ENCODE measurements at places on chromosomes 7 and 10.

GRCh38 chr7:155995183-155995612, 182.9 kb upstream of the SHH start:
- no peak for DNase-seq

GRCh38 chr7:110027385-110027784, 1063.5 kb upstream of the LRRN3 start:
- DNase-seq = no peak

- DNase-seq = no peak
Observed at GRCh38 chr10:500876-501275, 188.6 kb downstream of the DIP2C start.

GRCh38 chr7:127437241-127437640, 44.7 kb upstream of the ZNF800 start:
- no peak for DNase-seq

DNA sequence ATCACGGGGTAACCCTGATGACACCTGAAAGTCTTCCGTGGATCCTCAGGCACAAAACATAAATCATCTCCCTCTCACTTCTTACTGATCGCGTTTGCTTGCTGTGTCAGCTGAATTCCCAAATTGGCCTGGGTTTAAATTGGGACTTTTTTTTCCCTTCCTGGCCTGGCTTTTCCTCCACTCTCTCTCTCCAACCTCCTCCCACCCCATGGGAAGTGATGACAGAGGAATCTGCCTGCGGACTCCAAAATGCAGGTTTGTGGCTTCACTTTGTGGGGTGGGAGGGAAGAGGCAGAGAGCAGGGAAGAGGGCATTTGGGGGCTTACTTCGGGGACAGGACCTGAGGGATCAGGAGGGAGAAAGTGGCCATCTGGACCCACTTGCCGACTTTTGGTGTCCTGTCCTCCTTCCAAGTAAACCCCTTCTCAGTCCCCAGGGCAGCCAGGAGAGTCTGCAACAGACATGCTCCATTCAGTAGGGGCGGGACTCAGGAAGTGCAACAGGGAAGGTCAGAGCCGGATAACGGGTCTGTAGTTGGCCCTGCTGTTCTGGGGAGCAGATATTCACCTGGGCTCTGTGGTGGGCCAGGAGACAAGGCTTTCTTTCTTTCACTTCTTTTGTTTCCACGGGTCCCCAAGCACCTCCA, 172.7 kb downstream of the PLXNA4 start:
- no peak for DNase-seq

DNA sequence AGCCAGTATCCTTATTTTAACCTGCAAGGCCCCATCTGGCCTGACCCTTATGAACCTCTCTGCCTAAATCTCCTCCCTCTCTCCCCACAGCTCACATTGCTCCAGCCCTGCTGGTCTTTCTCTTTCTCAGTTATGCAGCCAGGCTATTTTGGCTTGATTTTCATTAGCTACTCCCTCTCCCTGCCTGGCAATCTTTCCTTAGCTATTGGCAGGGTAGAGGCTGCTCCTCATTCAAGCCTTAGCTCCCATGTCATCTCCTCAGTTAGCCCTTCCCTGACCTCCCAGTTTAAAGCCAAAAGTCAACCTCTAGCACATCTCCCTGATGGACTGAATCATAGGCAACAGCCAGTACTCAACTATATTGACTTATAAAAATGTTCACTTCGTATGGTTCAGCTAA, 214.4 kb upstream of the CELF2 start:
- DNase-seq = no peak

- no peak for DNase-seq
Observed at GRCh38 chr7:90538405-90538804, 57.7 kb upstream of the CDK14 start.

DNA sequence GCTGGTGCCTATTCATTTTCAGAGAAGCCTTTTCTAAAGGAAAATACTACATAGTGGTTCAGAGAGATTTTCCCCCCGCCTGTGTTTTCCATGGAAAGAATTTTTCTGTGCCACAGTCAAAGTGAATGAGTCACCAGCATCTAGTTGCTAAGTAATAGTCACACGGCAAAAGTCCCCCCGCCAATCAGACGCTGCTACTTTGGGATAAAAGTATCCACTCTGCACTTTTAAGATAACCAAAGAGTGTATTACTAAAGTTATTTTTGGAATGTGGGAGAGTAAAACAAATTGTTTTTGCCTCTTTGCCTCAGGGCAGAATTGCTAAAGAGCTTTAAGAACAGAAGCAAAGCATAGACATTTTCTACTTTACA, 23.5 kb downstream of the ABLIM1 start:
- no peak for DNase-seq

GRCh38 chr7:37269711-37270508, 178.8 kb downstream of the ELMO1 start:
- DNase-seq = no peak

DNA sequence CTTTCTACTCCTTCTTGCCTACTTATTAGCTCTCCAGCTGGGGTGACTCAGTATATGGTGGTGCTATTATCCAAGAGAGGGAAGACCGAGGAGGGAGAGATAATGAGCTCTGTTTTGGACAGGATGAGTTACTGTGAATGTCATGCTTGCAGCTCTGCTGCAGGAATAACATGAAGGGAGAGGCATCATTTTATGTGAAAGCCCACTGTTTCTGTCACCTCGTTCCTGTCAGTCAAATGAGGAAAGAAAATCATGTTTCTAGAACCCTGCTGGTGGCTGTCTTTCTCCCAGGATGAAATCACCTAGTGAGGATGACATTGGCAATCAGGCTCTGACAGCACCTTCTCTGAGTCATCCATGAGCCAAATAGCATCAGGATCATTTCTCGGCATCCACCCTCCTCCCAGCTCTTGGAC, 1291.6 kb upstream of the AUTS2 start:
- no peak for DNase-seq

DNA sequence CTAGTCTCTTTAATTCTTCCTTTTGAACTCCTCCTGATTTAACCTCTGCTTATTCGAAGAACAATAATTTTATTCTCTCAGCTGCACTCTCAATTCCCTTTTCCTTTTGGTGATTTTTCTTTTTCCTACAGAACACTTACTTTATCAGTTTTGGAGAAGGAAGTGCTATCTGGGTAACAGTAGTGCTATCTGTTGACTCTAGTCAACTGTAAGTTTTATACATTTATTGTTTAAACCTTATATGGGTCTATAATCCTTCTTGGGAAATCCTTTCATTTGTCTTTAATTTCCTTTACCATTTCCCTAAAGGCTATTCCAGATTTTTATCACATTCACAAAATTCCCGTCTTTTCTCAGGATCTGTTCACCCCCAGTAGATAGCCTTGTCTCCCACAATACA, 64.2 kb downstream of the CFTR start:
- no peak for DNase-seq

- DNase-seq = no peak
Observed at GRCh38 chr10:47330804-47331203, 8.6 kb downstream of the GDF2 start.

DNA sequence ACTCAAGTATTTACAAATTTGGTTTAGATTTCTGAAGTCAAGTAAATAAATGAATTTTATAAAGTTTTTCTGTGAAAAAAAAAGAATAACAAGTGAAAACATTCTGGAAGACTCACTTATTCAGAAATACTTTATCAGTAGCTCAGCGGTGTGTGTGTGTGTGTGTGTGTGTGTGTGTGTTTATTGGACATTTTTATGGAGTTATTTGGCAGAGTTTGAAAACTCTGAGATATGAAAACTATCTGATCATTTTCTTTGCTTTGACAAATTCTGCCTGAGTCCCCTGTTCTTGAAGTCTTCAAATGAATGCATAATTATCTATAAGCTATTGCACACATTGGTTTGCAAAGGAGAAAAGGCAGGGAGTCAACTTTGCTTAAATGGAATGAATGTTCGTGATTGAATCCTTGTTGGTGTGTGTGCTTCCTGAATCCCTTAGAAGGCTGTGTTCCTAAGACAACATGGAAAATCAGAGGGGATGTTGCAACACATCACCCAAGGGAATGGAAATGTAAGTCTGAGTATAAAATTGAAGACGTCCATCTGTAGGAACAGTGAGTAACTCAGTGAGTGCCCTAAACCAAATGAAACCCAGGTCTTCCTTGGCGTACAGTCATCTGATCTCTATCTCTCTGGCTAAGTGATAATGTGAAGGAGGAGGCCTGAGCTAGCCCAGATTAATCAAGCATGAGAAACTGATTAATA, 160.9 kb downstream of the REEP3 start:
- peak; percentile 27 for DNase-seq

DNA sequence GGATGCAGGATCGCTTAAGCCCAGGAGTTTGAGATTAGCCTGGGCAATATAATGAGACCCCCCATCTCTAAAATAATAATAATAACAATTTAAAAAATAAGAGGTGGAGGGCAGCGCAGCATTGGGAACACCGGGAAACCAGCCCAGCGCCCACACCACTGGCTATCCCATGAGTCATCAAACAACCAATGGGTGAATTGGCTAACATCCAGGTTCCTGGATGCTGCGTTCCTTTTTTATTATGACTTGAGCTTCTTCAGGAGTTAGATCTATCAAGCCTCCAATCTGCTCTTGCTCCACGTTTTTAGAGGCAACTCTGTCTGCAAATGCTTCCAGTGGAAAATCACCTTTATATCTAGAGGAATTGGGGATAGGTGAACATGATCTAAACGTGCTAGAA, 10.0 kb upstream of the LRRC4 start:
- DNase-seq = no peak

- DNase-seq = peak; percentile 91
Observed at GRCh38 chr10:132516771-132517725, 20.5 kb upstream of the INPP5A start.

DNA sequence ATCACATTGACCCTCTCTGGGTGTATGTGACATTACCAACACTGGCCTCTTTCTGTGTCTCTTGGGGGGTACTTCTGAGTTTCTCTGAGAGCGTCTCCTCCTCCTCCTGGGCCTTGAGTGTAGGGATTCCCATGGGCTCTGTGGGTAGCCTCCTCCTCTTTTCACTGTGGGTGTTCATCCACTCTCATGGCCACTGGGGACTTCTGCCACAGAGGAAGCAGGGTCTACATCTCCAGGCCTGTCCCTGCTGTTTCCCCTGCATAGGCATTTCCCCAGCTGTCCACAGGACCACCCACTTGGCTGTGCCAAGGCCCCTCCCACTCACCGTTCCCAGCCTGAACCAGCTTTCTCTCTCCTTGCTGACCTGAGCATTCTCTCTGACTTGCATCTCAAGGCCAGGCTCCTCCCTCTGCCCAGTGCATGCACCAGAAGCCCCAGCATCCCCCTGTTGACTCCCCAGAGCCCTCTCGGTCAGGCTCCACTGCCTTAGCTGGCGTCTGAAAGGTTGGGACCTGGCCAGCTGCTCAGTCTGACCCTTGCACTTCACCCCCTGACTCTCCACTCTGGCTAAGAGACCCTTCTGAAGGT, 487.6 kb downstream of the GLRX3 start:
- DNase-seq = peak; percentile 13

- no peak for DNase-seq
Observed at GRCh38 chr10:8637640-8638039, 583.2 kb downstream of the GATA3 start.

GRCh38 chr10:70671619-70672164, 614 bp upstream of the ADAMTS14 start:
- no peak for DNase-seq

DNA sequence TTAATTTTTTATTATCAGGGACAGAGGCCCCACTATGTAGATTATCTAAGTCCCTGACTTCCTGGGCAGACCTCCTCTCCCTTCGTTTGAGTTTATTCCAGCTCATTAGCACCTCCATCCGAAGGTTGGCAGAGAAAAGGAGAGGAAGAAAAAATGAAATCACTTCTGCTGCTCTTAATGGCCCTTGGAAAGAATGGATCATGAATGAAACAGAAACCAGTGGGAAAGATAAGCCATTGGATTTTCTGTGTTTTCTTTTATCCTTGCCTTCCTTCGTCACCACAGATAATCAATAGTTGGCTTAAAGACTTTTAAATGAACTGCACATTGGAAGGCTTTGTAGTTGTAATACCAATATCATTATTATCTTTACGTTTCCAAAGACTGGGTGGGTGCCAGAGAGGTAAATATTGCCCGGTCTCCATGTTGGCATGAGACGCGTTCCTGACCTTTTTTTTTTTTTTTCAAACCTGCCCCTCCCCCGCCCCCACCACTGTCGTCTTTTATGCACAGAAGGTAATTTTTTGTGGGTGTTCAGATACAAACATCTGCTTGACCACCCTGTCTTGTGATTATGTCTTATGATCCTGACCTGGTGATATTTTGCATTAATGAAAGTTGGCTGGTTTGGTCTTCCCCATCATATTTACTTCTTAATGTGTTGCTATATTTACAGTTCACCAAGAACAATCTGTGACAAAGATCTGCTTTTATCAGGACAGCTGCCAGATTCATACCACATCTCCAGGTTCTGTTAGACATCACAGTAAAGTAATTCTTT, 116.8 kb downstream of the ARID5B start:
- no peak for DNase-seq

- no peak for DNase-seq
Observed at GRCh38 chr7:159060440-159060839, 84.2 kb downstream of the VIPR2 start.

DNA sequence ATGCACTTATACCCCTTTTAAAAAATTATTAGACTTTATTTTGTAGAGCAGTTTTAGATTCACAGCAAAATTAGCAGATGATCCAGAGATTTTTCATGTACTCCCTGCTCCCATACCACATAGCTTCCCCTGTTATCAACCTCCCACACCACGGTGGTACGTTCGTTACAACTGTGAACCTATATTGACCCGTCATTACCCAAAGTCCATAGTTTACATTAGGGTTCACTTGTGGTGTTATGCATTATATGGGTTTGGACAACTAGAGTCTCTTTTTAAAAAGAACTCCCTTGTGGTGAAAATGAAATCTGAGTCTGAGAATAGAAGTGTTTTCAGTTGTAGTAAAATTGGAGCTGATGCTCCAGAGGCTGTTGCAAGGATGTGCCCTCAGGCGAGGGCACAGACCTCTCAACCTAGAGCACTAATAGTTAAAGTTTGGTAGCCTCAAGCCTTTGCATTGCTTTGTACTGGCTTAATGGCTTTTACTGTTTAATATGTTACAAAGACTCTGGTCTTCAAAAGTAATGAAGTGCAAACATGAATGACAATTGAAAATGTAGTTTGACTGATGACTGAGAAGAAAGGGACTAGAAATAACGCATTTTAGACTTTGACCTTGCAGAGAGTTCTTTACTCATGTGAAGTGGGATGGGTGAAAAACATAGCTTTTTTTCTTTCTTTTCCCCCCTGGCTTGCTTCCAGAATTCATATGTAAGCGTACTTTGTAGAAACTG, 30.6 kb upstream of the CSTF2T start:
- peak; percentile 26 for DNase-seq

DNA sequence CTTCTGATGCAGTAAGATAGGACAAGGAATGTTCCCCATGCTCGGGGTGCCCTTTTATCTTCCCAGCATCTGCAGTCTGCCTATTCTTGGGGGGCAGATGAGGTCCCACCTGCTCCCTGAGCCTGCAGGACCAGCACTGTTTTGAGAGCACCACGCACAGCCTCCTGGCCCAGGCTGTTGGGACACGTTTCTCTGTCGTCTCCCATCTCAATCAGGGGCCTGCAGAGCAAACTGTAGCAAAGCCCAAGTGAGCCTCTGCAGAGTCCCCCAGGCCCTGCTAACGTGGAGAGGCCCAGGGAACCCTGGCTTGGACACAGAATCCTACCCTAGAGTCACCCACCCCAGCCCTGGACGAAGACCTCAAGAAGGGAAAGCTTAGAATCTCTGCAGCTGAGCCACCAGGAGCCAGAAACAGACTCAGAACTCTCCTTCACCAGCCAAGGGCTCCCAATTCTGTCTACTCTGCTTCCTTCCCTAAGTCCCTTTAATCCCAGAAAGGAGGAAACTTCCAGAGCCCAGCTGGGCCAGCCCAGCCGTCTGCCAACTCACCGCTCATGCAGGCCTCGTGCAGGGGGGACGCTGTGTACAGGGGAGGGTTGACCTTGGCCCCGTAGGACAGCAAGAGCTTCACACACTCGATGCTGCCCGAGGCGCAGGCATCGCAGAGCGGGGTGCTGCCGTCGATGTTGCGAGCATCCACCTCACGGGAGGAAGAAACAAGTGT, 15.6 kb downstream of the ASB13 start:
- DNase-seq = no peak
